ENCODE measurements at places on chromosomes 4 and X.

DNA sequence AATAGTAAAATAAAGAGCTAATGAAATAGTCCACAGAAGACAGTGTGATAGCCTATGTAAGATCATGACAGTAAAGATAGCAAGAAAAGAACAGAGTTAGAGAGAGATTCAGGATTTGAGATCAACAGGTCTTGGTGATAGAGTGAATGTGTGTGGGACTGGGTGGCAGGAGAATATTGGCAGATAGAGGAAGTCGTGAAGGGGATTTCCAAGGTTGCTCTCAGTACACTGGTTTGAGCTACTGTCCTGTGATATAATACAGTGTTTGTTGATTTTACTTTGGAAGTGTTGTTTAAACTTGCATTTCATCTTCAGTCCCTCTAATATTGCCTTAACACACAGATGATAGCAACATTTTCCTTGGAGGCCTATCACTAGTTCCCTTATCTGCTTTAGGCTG lies 44.1 kb downstream of the DTHD1 start:
- no peak for DNase-seq

DNA sequence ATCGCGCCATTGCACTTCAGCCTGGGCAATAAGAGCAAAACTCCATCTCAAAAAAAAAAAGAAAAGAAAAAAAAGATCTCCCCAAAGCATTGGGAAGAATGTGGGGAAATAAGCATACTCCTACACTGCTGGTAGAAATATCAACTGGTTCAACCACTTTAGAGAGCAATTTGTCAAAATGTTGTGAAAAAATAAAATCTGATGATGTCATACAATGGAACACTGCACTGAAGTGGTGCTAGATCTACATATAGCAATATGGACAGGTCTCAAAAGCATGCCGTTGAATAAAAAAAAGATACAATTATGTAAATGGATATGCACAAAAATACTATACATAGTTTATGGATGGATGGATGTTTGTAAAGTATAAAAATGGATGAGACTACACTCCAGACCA lies 18.3 kb upstream of the HUWE1 start:
- no peak for DNase-seq

GRCh38 chrX:103531002-103531401 lies 11.7 kb upstream of the RAB40A start:
- DNase-seq: no peak

GRCh38 chr4:38050560-38051350 lies 90.6 kb downstream of the PTTG2 start:
- DNase-seq: no peak

- no peak for DNase-seq
Measured at GRCh38 chr4:40800064-40800463, 50.3 kb downstream of the NSUN7 start.
